Suppressor macrophage (primary cell): ENCODE measurements at places on chromosomes 13 and 19.

- DNase-seq, result no peak
These were observed 2532.9 kb downstream of the PCDH9 start for GRCh38 chr13:64697226-64697625.

GRCh38 chr19:10776900-10777650 lies 58.9 kb downstream of the TMED1 start:
- DNase-seq, result peak; percentile 50

DNA sequence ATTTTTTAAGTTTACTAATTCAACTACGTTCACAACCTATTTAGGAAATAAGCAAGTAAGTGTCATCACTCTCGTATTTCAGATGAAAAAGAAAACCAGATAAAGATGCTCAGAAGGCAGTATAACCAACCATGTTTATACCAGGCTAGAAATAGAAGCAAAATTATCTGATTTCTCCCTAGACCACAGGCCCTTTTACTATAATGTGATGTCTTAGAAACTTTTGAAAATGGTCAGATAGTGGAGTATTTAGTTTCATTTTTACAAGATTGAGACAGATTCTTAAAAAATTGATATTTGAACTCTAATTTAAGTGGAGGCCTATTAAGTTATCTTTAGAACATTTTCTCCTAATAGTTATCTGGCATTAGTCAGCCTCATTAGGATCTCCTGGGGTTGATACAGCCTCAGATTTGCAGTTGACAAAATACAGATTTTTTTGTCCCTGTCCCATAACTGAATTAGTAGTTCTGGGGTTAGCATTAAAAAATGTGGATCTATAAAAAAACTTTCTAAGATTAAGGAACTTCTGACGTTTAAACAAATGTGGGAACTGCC lies 818.7 kb upstream of the PCDH9 start:
- no peak for DNase-seq

DNA sequence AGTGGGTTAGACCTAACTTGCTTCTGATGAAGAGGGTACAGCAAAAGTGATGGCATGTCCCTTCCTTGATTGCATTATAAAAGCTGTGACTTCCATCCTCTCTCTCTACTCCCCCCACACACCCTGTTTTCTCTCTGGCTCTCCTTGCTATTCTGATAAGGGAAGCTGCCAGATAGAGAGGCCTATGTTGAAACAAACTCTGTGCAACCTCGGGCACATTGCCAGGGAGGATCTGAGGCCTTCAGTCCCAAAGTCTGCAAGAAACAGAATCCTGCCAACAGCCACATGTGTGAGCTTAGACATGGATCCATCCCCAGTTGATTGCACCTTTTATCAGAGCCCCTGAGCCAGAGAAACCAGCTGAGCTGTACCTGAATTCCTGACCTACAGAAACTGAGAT lies 44.8 kb upstream of the ARGLU1 start:
- DNase-seq, result peak; percentile 41

- no peak for DNase-seq
These were observed 7.7 kb upstream of the MISP start for GRCh38 chr19:743168-743687.

DNA sequence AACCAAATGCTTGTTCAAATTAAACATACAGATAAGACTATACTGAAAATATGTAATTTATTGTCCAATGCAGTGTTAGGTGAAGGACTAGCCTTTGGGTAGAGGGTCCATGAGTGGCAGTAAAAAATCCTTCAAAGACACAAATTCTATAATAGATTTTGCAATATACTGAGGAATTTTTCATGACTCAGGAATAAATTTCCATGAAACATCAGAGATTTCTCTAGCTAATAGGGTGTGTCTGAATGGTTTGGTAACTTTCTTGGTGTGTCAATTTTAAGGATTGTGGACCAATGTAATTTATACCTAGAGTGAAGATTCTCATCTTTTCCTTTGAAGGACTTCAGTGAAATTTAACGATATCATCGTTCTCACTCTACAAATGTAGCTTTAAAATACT lies 546.7 kb downstream of the SLITRK5 start:
- no peak for DNase-seq

GRCh38 chr13:85799097-85799582 lies at the start of gene SLITRK6:
Gene SLITRK6, minus strand, starts transcription at chr13:85799419. Its CDS starts 2,911 bp downstream, at chr13:85796508.
- DNase-seq, result no peak

DNA sequence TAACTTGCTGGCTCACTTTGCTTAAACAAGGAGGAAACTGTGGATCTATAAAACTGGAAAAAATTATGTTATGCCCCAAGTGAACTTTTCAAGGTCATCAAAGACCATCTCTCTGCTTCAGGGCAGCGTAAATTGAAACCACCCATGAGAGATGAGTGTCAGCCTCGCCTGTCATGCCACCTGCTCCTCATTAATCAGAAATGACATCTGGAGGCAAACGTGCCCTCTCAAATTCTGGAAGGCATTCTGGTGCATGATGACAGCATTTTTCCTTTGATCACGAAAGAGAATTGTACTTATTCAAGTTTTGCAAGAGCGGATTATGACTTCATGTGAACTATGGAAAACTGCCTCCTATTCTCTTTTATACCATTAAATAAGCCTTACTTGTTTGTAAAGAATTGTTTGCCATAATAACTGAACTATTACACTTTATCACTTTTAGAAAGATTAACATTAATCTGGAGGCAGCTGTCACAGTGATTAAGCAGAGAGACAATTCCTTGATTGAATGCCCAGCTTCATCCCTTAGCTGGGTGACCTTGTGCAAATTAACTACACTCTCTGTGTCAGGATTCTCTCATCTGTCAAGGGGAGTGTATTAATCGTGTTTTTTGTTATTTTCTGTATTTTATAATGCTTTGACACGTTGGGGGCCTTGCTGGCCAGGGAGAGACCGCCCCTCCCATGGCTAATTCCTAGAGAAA lies 17.0 kb upstream of the SACS start:
- DNase-seq, result no peak
